ENCODE measurements at places on chromosomes 11 and 22. TPM values are rescaled to one million over a fixed set of nuclear protein-coding genes. Genes with fewer than 3 reads are reported as not detected.

The ALKBH3 gene
- total RNA-seq, result 18.8 TPM

DNA sequence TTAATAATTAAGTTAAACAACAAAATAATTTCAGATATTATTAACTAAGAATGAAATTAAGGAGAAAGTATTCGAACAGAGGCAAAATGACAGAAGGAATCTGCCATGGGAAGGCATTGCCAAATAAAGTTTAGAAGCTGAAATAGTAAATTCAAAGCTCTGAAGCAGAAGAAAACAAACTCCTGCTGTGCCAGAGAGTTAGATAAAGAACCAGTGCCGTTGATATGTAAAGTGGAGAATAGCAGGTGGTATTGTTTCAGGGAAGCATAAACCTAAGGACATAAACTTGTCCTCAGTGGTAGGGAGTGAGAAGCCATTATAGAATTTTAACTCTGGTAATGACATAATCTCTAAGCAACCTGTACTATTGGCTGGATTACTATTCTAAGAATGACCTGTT is 2.7 kb upstream of the HBG2 start:
- DNase-seq, result peak; percentile 28

DNA sequence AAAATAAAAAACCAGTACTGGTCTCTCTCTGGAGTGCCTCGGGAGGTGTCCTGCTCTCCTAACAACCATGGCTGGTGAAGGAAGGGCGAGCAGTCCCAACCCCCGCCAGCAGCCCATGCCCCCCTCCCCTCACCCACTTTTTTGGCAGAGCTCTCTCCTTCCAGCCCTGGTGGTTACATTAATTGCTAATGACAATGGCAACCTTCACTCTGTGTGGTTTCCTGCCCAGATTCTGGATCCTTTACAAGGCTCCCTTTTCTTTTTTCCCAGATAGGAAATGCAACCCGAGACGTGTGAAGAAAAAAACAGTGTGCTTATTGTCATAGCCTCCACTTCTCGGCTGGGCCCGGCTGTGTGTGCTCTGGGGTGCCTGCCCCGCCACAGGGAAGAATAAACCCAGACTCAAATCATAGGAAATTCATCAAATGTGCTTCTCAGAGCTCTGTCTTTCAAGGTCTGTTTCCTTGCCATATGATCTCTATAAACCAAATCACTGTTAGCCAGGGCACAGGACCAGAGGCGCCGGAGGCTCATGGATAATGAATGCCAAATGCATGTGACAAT is 513.0 kb downstream of the SOX6 start:
- peak; percentile 31 for DNase-seq

The CHRNA10 gene
- 2.4 TPM for total RNA-seq

- no peak for DNase-seq
Measured at GRCh38 chr22:43129426-43130425, 13.5 kb downstream of the MCAT start.

The TPBGL gene
- total RNA-seq, result 0.64 TPM

The USH1C gene
- 1.5 TPM for total RNA-seq

The OR2D2 gene
- 0.26 TPM for total RNA-seq

Data from H9 (cell line).